ENCODE measurements at places on chromosomes 12 and 14.

DNA sequence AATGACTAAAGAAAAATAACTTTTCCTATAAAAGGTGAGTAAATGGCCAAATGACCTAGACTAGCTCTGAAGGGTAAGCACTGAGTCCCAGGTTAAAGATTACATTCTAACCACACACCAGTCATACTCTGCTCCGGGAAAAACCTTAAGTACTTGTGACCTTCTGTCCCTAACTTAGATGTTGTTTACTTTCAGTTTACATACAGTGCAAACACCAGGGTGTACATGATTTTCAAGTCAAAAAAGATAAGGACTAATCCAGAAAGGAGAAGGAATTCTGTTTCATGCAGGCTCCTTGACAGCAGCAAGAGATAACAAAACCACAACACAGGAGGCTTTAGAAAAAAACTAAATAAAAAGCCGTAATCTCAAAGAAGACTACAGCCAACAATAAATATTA, 174.2 kb downstream of the PPM1H start:
- DNase-seq = peak; percentile 63

DNA sequence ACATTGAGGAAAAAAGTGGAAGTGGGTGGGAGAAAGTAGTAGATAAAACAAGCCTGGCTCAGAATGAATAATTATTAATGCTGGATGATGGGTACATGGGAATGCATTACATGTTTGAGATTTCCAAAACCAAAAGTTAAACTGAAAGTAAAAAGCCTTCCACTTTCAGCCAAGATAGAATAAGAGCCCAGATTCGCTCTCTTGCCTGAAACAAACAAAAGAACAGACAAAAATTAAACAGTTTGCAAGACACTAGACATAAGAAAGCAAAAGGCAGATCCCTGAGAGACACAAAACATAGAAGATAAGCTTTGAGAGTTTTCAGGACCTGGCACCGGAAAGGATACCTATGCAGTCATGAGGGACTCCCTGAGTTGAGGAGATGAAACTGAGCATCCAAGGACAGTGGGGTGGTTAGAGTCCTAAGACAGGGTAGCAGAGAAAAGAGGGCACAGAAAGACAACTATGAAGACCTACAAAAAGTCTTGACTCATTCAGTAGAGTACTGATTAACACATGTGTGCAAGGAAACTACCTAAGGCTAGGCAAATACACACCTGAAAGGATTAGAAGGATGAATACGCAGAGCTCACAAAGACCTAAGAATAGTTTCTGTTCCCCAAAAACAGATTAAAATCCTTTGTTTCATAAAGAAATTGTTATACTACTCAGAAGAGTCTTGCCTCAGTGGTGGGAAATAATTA, 54.1 kb downstream of the CEP83 start:
- DNase-seq = no peak

DNA sequence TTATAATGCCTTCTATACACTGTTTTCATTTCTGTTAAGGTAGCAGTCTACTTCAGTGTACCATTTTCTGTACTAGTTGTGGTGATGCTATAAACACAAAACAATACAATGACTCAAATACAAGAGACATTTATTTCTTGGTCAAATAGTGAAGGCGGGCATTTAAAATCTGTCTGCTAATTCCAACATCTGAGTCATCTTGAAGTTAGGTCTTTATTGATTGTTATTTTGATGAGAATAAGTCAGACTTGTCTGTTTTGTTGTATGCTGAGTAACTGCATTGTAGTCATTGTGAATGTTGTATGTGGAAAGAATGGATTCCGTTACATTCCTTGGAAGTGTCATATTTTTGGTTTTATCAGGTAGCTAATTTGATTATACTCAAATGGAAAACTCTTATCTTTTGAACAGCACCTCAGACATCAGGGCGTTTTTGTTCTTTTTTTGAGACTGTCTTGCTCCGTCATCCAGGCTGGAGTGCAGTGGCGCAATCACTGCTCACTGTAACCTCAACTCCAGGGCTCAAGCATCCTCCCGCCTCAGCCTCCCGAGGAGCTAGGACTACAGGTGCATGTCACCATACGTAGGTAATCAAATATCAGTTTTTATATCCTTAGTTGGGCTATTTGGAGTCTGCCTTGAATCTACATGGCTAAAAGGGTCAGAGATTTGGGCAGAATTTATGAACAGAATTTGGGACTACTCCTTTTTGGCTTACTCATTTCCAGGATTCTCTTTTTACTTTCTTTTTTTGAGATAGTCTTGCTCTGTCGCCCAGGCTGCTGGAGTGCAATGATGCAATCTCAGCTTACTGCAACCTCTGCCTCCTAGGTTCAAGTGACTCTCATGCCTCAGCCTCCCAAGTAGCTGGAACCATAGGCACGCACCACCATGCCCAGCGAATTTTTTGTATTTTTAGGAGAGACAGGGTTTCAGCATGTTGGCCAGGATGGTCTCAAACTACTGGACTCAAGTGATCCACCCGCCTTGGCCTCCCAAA, 56.8 kb downstream of the PAPLN start:
- DNase-seq = no peak

DNA sequence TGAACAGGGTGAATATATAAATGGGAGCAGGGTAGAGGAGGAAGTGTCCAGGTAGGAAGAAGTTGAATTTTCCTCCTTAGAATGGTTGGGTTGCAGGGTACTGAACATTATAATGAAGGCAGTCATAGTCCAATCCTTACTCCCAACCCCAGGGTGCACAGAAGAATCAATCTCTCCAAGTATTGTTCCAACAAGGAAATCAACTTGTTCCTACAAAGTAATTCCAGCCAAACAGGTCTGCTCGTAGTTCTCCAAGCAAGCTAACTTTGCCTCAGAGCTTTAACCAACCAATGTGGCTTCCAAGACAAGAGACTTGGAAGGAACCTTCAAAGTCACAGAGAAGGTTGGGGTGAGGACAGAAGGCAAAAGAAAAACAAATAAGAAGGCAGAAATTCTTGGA, 527.2 kb downstream of the MED13L start:
- DNase-seq = no peak

DNA sequence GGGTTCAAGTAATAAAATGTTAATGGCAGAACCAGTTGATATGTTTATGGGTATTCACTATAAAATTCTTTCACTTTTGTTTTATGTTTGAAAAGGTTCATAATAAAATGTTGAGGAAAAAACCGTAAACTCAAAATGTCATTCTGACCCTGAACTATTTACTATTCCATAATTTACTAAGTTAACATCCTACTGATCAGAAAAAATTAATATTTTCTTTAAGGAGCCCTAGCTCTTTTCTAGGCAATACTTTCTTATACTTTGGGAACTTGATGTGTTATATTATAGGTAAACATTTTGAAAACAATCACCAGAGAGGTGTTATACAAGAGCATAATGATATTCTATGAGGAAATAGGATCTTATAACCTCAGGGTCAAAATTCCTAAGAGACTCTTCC, 334.6 kb downstream of the ZFP36L1 start:
- DNase-seq = no peak

- DNase-seq = no peak
These were observed 234.5 kb upstream of the PLXNC1 start for GRCh38 chr12:93913845-93914244.

DNA sequence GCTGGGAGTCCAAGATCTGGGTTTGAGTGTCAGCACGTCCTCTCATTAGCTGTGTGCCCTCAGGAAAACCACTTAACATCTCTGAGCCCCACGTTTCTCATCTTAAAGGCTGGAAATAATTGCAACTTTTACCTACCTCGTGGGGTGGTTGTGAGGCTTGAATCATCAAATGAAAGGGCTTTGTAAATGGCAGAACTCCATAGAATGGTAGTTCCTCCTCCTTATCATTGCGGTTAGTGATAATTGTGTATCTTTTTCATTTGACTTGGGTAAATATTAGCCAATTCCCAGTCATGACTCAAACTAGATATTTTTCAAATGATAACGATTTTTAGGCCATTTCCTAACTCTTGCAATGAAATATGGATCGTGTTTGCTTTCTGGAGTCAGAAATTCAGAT, 205.5 kb downstream of the CHST11 start:
- no peak for DNase-seq

DNA sequence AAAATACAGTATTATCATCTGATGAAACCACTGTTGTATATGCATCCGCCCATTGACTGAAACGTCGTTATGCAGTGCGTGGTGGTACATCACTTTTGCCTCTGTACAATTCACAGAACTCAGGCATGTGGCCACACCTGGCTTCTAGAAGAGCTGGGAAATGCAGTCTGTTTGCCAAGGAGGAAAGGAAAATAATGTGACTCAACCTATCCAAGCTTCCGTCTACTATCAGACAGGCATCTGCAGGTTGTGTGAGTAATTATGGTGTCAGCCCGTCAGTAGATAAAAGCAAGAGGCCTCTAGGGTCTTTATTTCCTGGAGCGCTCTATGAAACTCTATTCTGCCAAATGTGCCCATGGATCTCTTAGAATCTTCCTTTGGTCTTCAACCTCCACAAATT, 111.6 kb downstream of the BBS10 start:
- DNase-seq = no peak

GRCh38 chr12:93025145-93026103, 96.3 kb upstream of the EEA1 start:
- DNase-seq = no peak

GRCh38 chr12:50309950-50310349, 26.6 kb upstream of the LIMA1 start:
- DNase-seq = no peak

- DNase-seq = no peak
These were observed 12.8 kb downstream of the KRT80 start for GRCh38 chr12:52178984-52179383.

DNA sequence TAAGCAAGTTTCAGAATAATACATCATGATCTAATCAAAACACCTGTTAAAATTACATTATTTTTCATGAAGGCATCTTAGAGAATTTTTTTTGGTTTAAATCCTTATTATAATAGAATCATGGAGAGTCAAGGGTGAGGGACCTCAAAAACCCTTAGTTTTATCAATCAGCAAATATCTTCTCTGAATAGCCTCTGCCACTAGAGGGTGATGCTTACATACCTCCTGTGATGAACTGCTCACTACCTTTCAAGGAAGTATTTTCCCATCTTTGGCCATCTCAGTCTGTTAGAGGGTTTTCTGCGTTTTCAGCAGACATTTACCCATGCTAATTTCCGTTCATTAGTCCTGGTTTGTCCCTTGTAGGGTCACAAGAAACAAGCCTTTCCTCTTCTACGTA, 200.2 kb downstream of the TRHDE start:
- DNase-seq = no peak

GRCh38 chr12:77249892-77250291, 184.5 kb upstream of the E2F7 start:
- DNase-seq = no peak

GRCh38 chr14:37563189-37563588, 31.9 kb downstream of the FOXA1 start:
- no peak for DNase-seq

GRCh38 chr14:88271205-88271604, 51.9 kb downstream of the KCNK10 start:
- no peak for DNase-seq

- DNase-seq = no peak
These were observed 5.8 kb upstream of the HOXC12 start for GRCh38 chr12:53948650-53949593.

GRCh38 chr14:73254247-73255004, 17.1 kb downstream of the PAPLN start:
- DNase-seq = no peak

DNA sequence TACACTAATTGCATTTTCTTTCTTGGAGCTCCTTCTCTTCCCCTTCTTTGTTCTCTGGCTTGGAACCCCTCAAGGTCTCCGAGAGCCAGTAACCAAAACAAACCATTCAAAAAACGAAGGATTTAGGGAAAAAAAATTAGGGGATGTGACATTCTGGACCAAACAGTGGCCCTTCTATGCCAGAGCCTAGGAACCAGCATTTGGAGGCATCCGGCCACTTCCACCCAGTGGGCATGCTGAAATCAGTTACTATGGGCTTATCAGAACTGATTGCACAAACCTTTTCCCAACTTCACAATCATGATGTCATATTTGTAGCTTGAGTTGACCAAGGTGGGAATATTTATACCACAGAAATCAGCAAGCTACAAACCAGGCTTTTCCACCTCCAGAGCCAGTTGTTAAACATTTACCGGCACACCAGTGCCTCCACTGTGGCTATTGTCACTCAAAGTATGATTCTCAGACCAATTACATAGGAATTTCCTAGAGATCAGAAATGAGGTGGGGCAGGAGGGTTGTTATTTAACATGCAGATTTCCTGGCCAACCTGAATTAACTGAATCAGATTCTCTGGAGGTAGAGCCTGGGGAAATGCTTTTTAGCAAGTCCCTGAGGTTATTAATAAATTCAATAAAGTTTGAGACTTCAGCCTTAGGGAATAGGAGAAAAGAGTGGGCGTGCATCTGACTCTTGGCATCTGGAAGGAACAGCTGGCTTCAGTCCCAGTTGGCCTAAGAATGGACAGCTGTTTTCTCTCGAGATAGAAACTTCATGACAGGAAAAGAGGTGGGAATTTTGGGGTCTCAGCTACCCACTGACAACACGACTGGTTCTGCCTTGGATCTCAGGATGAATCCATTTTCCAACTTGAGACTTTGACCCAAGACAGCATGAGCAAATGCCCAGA, 273.9 kb downstream of the ZFP36L1 start:
- DNase-seq = peak; percentile 83

DNA sequence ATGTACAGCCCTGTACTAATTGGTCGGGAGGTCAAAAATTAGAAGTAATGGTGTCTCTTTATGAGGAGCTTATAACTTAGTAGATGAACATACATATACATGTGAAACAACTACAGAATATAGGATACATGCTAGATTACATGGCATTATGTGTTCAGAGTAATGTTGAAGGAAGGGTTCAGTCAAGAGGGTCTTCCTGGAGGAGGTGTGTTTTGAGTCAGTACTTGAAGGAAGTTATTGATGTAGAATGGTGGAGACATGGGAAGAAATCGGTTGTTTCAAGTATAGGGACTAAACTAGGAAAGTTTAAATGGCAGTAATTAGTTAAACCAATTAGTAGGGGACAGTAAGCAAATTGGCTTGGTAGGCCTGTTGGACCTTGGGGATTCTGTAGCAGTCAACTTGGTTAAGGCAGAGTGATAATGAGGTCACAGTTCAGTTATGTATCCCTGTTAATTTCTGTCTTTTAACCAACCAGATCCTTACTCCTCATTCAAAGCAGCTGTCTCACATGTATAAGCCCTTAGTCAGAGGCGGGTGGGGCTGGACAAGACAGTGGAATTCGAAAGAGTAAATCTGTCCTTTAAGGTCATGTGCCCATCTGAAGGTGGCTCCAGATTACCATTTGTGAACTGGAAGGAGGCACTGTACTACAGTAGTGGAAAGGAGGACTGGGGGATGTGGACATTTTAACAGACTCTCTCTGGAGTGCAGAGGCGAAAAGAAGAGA, 3.5 kb upstream of the ANKRD52 start:
- peak; percentile 47 for DNase-seq

GRCh38 chr14:22314183-22314820, 274.7 kb downstream of the DAD1 start:
- DNase-seq = peak; percentile 54

GRCh38 chr14:103380719-103381377, 4.4 kb upstream of the MARK3 start:
- DNase-seq = no peak
